CD14-positive monocyte (primary cell): ENCODE measurements at places on chromosomes 16 and 17.

DNA sequence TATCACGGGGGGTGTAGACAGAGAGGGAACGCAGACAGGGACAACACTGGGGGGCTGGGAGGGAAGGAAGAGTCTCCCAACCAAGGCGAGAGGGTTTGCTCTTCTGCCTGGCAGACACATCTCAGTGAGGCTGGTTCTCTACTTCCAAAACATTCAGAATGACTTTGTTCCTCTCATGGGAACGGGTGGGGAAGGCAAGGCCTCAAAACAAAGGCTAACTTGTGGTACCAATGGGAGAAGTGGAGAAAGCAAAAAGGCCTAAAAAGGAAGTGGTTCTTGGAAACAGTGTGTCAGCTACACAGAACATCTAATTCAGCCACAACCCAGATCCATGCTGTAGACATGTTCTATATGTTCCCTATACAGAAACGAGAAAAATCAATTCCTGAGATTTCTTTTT is 7.5 kb downstream of the FLOT2 start:
- DNase-seq: no peak

GRCh38 chr16:1745900-1746692 is 25.2 kb downstream of the NME3 start:
- no peak for DNase-seq

DNA sequence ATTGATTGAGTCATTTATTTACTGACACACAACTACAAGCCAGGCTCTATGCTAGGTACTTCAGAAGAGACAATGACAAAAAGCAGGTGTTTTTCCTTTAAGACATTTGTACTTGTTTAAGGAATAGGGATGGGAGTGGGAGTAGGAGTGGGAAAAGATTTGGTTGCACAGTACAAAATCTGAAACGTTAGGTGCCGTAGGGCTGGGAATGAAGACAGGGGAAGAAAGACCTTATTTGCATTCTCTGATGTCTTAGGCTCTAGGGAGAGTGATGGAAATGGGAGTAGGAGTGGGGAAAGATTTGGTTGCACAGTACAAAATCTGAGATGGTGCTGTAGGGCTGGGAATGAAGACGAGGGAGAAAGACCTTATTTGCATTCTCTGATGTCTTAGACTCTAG is 28.7 kb upstream of the OR4D1 start:
- no peak for DNase-seq

- no peak for DNase-seq
These were observed 3.1 kb downstream of the ABAT start for GRCh38 chr16:8677481-8677880.

DNA sequence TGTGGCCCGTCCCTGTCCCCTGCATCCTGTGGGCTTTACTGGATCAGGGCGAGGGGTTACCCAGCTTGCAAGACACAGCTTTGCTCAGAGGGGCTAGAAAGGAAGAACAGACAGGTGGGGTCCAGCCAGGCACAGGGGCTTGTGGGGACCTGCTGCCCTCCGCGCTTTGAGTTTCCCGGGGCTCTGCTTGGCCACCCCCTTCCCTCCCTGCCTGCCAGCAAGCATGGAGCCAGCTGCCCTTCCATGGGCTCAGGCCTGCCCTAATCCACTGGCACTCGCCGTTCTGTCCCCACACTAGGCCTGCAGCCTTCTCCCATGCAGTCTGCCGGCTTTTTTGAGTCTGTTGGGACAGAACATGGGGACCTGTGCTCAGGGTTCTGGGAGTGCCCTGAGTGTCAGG is 3.4 kb downstream of the SNN start:
- no peak for DNase-seq

DNA sequence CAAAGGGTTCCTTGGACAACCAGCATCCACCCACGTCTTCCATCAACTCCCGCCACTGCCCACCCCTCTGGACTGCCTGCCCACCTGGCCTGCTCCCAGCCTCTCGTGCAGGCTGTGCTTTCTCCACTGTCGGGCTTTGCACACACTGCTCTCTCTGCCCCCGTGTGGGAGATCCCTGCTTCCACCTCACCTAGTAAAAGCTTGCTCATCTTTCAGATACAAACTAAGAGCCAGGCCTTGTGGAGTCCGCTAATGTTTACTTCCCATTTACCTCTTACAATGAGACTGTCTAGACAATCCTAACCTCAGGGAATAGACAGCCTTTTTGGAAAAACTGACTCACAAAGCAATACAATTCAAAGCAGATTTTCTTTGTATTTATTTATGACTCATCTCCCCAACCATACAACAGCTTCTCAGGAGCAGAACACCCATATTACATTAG is 67.6 kb downstream of the USP31 start:
- no peak for DNase-seq

- DNase-seq: peak; percentile 44
These were observed 8.1 kb downstream of the AMZ2 start for GRCh38 chr17:68255731-68256538.

GRCh38 chr16:23141959-23142740 is 7.1 kb downstream of the USP31 start:
- no peak for DNase-seq

DNA sequence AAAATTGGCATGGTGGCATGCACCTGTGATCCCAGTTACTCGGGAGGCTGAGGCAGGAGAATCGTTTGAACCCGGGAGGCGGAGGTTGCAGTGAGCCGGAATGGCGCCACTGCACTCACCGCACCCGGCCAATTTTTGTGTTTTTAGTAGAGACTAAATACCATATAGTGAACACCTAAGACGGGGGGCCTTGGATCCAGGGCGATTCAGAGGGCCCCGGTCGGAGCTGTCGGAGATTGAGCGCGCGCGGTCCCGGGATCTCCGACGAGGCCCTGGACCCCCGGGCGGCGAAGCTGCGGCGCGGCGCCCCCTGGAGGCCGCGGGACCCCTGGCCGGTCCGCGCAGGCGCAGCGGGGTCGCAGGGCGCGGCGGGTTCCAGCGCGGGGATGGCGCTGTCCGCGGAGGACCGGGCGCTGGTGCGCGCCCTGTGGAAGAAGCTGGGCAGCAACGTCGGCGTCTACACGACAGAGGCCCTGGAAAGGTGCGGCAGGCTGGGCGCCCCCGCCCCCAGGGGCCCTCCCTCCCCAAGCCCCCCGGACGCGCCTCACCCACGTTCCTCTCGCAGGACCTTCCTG is at the start of gene HBQ1:
TSS of gene HBQ1 (plus strand) at position 359 of the 575 bp plus-strand sequence. CDS start at position 387, 28 bp downstream.
- no peak for DNase-seq

GRCh38 chr17:20273741-20274500 is 193.4 kb downstream of the LGALS9B start:
- DNase-seq: no peak

- no peak for DNase-seq
These were observed 15.6 kb upstream of the PDK2 start for GRCh38 chr17:50079334-50080095.

DNA sequence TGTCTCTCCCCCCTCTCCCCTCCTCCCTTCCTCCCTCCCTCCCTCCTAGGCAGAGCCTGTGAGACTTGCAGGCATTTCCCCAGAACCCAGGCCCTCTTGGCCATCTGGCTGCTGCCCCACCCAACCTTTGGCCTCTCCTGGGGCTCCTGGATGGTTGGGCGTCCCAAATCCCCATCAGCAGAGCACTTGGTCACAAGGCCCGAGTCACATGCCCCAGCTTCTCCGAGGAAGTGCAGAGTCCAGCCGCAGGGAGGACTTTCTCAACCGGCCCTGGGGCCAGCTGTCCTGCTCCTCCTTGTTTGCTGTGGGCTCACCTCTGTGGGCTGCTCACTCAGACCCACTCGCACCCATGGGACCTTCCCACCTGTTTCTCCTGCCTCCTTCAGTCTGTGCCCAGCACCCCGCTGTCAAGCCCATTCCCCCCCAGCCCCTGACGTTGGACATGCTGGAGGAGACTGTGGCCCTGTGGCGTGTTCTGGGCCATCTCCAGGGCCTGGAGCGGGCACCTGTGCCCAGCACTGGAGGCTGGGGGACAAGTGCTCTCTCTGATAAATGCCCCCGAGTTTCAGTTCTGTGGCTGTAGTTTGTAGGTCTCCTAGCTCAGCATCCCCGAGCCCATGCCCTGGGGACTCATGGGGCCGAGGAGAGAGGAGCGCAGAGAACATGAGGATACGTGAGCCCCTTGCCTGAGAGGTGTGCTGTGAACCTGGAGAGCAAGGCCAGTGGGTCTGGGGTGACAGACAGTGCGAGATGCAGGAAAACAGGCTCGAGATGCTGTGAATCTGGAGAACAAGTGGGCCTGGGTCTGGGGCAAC is 42.3 kb upstream of the ZNF750 start:
- DNase-seq: peak; percentile 60

- DNase-seq: no peak
These were observed 209.1 kb downstream of the SLC39A11 start for GRCh38 chr17:72883351-72883750.
